ENCODE measurements at places on chromosomes 12 and 14. TPM values are rescaled to one million over a fixed set of nuclear protein-coding genes. Genes with fewer than 3 reads are reported as not detected.

DNA sequence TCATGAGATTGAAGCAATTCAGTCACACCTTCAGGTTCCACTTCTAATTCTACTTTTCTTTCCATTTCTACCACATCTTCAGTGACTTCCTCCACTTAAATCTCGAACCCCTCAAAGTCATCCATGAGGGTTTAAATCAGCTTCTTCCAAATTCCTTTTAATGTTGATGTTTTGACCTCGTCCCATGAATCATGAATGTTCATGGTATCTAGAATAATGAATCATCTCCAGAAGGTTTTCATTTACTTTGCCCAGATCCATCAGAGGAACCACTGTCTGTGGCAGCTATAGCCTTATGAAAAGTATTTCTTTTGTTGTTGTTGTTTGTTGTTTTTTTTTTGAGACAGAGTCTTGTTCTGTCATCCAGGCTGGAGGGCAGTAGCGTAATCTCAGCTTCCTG, 7.6 kb downstream of the RXYLT1 start:
- DNase-seq: no peak

DNA sequence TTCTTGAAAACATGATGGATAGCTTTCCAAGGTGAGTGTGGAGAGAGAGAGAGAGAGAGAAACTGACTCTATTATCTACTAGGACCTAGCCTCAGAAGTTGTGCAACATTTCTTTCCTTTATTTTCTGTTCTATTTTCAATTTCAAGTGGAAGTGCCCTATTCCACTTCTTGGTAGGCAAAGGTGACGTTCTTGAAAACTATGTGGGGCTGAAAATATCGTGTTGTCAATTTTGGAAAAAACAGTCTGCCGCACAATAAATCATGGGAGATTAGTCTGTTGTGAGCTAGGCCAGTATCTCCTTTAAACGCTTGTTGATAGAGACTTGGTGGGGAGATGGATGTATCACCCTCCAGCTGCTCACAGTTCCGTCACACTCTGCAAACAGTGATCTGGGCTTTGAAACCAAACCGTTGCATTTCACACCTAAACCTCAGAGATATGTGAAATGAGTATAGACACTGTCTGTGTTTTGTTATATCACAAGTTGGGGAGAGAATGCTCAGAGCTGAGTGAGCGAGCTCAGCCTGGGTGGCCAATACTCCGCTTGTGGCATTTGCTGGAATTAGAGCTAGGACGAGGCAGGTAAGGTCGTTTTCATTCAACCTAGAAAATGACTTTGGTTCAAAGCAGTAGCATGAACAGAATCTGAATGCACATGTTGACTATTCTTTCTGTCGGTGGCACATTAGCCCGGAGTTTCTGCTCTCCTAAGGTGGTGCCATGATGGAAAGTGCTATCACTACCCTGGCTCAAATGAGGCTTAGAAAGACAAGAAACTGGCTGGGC, 75.1 kb upstream of the ST8SIA1 start:
- no peak for DNase-seq

- no peak for DNase-seq
Measured at GRCh38 chr12:95805864-95806671, 15.5 kb upstream of the NTN4 start.

- DNase-seq: no peak
Measured at GRCh38 chr12:28550757-28551704, 360.8 kb downstream of the CCDC91 start.

DNA sequence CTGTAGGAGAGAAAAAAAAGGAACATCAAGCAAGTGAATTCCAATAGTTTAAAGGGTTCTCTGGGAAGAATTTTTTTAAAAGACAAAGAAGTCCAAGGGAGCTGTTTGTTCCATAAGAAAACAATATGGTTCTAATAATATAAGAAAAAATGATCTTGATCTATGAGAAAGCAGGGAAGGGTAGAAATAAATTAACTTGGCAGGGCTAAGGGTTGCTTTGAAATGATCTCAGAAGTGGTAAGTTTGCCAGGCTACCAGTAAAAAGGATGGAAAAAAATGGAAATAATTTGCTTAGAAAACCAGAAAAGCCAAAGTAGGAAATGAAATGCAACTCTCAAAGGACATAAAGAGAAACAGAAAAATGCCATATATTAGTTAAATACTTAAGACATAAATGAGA, 41.7 kb upstream of the EMP1 start:
- no peak for DNase-seq

DNA sequence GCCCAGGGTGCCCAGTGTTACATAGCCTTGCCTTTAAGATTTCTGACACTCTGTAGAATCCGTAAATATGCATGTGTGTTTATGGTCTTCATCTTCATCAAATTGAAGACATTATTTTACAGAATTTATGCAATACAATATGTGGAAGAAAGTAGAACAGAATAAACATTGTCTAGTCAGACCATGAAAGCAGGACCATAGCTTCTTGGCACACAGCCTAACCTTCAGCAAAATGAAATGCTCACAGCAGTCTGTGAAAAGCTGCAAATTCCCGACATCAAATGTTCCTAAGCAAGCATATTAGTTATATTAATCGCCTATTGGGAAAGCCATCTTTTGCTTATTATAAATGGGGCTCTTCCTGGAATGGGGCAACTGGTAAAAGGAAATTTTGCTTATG, 111.3 kb upstream of the GARIN2 start:
- peak; percentile 11 for DNase-seq

GRCh38 chr12:67459173-67459572, 189.4 kb upstream of the DYRK2 start:
- no peak for DNase-seq

GRCh38 chr12:7542813-7543212, 39.2 kb upstream of the CD163 start:
- peak; percentile 2 for DNase-seq

DNA sequence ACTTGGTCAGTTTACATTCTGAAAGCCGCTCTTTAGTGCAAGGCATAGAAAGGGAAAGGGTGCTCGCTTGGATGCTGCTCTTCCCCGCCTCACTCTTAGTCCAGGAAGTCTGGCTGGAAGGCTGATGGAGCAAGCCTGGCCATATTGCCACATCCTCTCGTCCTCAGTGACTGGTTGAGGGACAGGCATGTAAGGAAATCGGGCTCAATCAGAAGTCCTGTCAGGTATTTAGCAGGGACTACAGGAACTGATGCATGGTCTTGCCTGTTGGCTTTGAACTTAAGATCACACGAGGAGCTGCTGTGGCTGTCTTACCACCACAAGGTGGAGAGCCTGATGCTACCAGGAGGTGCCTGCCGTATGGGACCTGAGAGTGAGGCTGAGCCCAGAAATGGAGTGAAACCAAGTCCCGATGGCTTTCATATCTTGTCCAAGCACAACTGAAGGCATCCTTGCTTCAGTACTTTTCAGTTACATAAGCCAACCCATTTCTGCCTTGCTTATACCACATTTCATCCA, 10.7 kb upstream of the C12orf75 start:
- DNase-seq: no peak

GRCh38 chr12:71057330-71057729, 100.5 kb downstream of the TSPAN8 start:
- peak; percentile 39 for DNase-seq

DNA sequence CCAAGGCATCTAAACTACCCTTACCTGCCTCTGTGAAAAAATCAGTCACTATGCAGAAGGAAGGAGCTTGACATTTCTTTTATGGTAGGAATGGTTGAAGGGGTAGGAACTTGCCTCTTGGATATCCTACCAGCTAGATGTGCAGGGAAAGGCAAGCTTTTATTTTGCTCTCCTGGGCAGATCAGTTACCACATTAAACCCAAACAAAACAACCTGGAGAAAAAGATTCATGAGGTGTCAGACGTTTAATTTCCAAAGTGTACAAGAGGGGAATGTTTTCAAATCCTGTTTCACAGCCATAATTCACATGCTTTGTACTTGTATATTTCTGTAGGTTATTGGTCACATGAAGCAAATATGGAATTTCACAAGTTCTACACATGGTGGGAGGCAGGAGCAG, 67.0 kb upstream of the IFNG-AS1 start:
- DNase-seq: no peak

DNA sequence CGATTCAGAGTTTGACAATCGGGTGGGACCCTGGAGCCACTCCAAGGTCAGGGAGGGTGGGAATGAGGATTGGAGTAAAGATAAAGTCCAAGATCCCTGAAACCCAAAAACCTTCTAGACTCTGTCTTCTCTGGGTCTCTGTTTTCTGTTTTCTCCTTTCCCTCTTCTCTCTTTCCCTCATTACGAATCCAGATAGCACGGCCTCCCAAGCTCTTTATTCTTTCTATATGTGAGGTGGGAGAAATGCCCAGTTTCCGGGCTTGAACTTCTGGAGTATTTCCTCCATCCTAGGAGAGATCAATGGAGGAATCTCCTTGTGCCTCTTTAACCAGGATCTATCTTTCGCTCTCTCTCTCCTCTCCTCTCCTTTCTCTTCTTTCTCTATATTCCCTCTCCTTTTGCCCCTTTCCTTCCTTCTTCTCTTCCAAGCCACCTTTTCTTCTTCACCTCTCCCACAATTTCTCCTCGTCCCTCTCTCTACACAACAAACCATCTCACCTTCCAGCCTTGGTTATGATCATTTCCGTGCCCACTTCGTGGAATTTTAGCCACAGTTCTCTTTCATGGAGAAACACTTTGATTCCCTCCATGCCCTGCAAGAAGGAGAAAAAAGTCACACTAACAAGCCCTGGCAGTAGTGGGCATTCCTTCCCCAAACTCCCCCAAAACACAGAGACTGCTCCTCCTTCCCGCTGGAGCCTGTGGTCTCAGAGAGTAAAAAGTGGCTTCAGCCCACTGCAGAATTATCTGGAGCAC, 4.4 kb downstream of the TBX5 start:
- DNase-seq: no peak

GRCh38 chr12:108563136-108563803, 874 bp downstream of the ISCU start:
- peak; percentile 82 for DNase-seq

DNA sequence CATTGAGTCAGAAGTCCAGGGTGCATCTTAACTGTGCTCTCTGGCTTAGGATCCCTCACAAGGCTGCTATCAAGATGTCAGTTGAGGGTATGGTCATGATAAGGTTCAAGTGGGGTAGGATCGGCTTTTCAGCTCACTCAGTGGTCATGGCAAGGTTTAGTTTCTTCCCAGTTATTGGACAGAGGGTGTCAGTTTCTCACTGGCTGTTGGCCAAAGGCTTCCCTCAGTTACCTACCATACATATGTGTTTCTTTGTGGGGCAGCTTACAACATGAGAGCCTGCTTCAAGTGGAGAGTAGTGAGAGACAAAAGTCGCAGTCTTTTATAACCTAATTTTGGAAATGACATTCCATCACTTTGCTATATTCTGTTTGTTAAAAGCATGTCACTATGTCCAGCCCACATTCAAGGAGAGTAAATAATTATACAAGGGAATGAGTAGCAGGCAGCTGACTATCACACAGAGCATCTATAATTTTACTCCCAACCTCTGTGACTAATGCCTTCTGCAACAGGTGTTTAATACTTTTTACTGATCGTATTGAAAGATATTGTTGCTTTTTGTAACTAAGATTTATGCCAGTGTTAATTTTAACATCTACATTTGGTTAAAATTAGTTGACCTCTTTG, 572.8 kb upstream of the FBXO33 start:
- DNase-seq: no peak

DNA sequence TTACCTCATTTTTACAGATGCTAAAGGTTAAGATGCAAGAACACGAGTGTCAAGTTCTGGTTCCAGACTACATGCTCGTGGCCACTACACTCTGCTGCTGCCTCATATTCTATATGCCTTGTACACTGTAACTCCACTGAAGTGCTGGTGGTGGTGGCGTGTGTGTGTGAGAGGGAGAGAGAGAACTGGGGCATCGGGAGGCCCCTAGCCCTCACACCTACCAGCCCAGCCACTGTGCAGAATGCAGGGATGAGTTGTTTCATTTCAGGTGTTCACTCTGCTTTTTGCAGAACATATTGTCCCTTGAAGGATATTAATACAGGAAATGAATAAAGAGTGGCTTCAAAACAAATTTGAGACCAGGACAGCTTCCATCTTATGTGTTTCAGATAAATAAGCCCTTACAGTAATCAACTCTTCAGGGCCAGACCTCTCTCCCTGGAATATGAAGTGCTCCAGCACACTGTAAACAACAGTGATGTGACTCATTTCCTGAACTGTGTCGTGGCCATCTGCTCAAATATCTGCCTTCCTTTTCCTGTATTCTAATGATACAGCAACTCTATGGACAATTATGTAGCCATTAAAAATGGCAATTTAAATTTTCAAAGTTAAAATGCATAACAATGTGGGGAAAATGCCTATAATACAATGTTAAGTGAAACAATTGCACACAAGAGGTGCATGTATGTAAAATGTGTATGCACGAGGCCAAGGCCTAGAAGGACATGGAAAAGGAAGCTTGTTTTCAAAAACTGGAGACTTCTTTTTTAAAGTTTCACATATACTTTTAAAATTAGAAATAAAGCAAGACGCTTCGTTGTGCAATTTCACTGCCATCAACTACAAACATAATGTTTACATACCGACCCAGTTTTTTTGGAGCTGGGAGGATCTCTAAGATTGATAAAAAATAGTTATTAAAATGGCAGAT, 215.4 kb downstream of the PELI2 start:
- DNase-seq: peak; percentile 78

- no peak for DNase-seq
Measured at GRCh38 chr14:37013078-37013477, 159.3 kb downstream of the SLC25A21 start.

GRCh38 chr14:30779210-30779609, 95.1 kb upstream of the COCH start:
- DNase-seq: no peak

GRCh38 chr14:68564826-68565759, 227.8 kb downstream of the ZFP36L1 start:
- no peak for DNase-seq

DNA sequence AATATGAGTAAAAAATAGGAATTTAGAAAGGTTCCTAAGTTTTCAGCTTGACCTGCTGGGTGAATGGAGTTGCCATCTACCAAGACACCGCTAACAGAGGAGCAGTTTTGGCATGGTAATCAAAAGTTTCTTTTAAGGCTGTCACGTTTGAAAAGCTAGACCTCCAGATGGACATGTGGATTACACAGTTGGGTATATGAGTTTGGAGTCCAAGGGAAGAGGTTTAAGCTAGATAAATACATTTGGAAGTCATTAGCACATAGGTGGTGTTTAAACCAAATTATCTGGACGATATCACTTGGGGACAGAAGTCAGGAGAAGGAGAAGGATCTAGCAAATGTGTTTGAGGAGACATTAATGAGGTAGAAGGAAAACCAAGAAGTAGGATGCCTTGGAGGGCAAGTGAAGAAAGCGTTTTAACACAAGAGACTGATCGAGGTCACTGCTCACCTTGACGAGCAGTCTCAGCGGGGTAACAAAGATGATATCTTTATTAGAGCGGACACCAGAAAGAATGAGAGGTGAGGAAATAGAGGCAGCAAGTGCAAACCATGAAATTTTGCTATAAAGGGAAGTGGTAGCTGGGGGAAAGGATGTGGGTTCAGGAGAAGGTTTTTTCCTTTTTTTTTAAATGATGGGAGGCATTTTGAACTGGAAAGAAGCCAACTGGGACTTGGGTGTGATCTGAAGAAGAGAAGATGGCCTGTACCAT, 17.6 kb downstream of the PNP start:
- DNase-seq: no peak

GRCh38 chr12:24896171-24896570, 52.7 kb downstream of the BCAT1 start:
- DNase-seq: no peak

- DNase-seq: no peak
Measured at GRCh38 chr12:48961331-48961730, 4.0 kb upstream of the ARF3 start.

- peak; percentile 71 for DNase-seq
Measured at GRCh38 chr12:124032265-124032886, 59.4 kb downstream of the ZNF664 start.

The A2M gene
- 63.5 TPM for total RNA-seq

The TBX3 gene
- 87.5 TPM for total RNA-seq

The CNTN1 gene
- 4.7 TPM for total RNA-seq

The RBP5 gene
- total RNA-seq: 0.95 TPM

The VRTN gene
- 0.39 TPM for total RNA-seq

The KLHL42 gene
- total RNA-seq: 27.4 TPM

The MAP1LC3B2 gene
- 2.3 TPM for total RNA-seq

Measured in cardiac muscle cell (in vitro differentiated cells and primary cell).